ENCODE measurements at places on chromosomes 1 and 21.

GRCh38 chr1:174247472-174247871, 88.2 kb downstream of the RABGAP1L start:
- no peak for DNase-seq

GRCh38 chr1:56321150-56321490, 258.2 kb downstream of the PLPP3 start:
- DNase-seq = no peak

- DNase-seq = no peak
Observed at GRCh38 chr1:8487249-8487648, 169.3 kb downstream of the SLC45A1 start.

DNA sequence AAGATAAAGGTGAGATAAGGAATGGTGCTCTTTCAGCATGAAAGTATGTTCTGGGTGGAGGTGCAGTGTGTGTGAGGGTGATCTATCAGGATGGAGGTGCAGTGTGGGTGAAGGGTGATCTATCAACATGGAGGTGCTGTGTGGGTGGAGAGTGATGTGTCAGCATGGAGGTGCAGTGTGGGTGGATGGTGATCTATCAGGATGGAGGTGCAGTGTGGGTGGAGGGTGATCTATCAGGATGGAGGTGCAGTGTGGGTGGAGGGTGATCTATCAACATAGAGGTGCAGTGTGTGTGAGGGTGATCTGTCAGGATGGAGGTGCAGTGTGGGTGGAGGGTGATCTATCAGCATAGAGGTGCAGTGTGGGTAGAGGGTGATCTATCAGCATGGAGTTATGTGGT, 12.3 kb upstream of the MAP10 start:
- DNase-seq = no peak

DNA sequence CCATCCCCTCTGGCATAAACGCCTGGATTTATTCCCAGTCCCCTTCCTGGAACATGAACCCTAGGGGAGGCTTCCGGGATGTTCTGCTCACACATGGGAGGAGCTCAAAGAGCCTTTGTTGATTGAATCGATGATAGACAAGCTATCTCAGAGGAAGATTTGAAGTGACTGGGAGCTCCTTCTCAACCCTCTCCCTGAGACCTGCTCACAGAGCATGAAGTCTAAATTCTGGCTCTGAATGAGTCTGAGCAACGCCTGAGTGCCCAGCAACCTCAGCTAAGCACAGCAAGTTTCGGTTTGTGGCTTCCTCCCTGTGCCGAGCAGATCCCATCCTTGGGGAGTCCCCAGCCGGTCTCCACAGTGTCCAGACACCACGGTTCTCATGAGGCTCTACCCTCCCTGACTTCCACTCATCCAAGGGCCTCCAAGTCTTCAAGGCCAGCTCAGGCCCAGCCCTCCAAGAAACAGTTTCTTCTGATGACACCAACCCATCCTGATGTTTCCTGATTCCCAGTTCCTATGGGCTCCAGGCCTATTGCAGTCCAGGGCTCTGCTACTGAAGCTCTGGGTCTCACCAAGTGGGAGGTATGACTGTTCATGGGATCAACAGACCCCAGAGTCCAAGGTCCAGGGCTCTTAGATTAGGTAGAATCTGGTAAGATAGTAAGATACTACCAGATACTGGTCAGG, 190.8 kb downstream of the DYRK1A start:
- no peak for DNase-seq

GRCh38 chr21:40766381-40766780, 80.6 kb downstream of the DSCAM start:
- DNase-seq = no peak

DNA sequence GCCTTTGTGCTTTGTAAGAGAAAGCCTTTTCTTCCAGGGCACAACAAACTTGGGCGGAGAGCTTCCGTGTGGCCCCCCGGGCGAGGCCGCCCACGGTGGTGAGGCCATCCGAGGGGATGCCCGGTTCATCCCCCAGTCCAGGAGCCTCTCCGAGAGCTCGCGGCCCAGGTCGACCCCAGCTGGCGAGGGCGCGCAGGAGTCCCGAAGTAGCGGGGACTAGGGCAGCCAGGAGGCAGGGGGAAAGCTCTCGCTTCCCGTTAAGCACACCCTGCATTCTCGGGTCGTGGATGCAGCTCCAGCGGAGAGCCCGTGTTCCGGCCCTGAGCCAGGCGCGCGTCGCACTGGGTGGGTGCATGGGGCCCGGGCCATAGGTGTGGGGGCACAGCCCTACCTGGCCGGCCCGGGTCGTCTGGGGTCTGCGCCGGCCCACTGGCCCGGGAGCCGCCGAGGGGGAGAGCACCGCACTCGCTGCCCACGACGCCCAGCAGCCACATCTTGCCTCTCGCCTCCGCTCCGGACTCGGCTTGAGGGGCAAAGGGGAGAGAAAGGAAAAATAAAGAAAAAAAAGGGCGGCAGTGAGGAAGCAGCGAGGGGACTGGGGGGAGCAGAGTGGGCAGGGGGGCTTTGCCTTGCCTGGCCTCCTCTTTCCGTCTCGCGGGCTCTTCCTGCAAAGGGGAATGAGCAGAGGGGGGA, 1.8 kb downstream of the RNF220 start:
- no peak for DNase-seq

- DNase-seq = no peak
Observed at GRCh38 chr1:1083416-1084371, 9.6 kb upstream of the RNF223 start.

GRCh38 chr1:107782217-107782845, 182.6 kb downstream of the VAV3 start:
- DNase-seq = peak; percentile 3

- DNase-seq = peak; percentile 62
Observed at GRCh38 chr1:235327559-235328270, at the start of gene ARID4B. Gene ARID4B, minus strand, starts transcription at chr1:235328179. Its CDS starts 1,260 bp downstream, at chr1:235326919.

- no peak for DNase-seq
Observed at GRCh38 chr1:100075773-100076172, 57.0 kb downstream of the SASS6 start.

- DNase-seq = no peak
Observed at GRCh38 chr1:10286244-10286643, 75.9 kb downstream of the KIF1B start.

- DNase-seq = no peak
Observed at GRCh38 chr1:37593726-37594125, 2.0 kb downstream of the GNL2 start.

- DNase-seq = no peak
Observed at GRCh38 chr1:203127666-203128430, at the start of gene ADORA1. Gene ADORA1, plus strand, starts transcription at chr1:203127726. Its CDS starts 1,116 bp downstream, at chr1:203128842.

DNA sequence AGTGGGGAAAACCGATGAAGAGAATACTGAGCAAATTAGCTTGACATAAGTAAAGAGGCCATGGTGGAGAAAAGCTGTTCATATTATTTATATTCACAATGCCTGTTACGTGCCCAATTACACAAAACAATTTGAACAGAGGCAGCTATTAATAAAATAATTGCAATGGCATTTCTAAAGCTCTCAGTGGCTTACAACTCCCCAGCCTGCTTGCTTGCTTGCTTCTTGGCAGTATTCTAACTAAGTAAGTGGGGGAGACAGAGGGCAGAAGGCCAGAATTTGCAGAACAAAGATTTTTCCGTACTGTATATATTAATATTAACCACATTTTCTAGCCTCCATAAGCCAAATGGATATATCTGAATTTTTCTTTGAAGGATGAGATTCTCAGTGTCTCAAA, 12.9 kb downstream of the PTPN14 start:
- DNase-seq = no peak

DNA sequence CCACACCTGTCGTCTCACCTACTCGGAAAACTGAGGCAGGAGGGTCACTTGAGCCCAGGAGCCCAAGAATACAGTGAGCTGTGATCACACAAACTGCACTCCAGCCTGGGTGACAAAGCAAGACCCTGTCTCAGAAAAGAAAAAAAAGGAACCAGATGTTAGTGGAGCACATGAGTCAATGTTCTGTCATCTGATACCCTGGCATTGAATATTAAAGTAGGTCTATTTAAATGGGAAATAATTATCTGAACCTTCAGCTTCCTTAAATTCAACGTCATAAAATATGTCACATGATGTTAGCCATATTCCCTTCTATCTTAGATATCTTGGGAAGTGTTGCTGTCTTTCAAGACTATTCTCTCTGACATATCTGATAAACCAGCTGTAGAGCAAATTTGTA, 47.3 kb downstream of the NCAM2 start:
- DNase-seq = no peak

- DNase-seq = no peak
Observed at GRCh38 chr1:156689953-156690674, 12.9 kb upstream of the NES start.

- DNase-seq = no peak
Observed at GRCh38 chr21:41168391-41169257, 664 bp downstream of the BACE2 start.

GRCh38 chr1:36157115-36157903, 1.3 kb downstream of the MAP7D1 start:
- DNase-seq = no peak

DNA sequence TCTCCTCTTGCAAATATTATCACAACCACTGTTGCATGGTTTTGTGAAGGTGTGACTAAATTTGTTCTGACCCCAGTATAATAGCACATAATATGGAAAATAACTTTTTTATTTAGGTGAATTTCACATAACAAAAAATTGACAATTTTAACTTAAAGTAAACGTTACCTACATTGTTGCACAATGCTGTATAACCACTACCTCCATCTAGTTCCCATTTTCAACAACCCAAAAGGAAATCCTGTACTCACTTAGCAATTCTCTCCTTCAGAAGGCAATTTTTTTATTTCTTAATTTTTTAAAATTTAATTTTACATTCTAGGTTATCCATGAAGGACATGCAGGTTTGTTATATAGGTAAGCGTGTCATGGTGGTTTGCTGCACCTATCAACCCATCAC, 95.2 kb downstream of the KCNJ6 start:
- no peak for DNase-seq

GRCh38 chr1:212614453-212615200, 6.1 kb downstream of the ATF3 start:
- DNase-seq = no peak

- DNase-seq = no peak
Observed at GRCh38 chr1:45843474-45843905, 40.1 kb downstream of the MAST2 start.

DNA sequence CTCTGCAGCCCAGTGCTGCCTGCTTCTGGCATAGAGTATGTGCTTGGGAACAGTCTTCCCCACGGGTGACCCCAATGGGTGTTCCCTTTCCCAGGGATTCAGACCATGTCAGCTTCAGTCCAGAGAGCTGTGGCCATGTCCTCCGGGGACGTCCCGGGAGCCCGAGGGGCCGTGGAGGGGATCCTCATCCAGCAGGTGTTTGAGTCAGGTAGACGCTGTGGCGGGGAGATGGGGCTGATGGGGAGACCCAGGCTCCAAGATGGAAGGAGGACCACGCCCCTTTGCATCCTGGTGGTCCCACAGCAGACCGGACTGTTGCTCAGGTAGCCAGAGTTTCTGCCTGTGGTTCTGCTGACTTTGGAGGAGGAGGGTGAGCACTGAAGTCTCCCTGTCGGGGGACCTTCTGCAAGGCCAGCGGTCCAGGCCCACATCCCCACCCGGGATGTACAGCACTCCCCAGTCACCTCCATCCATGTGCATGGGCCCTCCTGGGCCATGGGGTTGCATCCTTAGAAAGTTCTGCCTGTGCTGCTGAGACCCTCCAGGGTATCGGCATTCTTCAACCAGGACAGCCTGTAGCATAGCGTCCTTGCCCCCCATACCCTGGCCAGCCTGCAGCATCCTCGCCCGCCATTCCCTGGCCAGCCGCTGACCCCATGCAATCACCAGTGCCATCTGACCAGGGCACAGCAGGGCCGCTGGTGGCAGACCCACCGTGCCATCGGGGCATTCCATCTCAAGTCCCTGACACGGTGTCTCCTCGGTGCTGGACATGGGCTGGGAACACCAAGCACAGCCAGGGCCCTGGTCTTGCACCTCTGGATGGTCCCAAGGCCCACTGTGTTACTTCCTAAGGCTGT, 2.8 kb downstream of the AIRE start:
- no peak for DNase-seq

GRCh38 chr21:38067086-38067739, 151.0 kb upstream of the KCNJ6 start:
- no peak for DNase-seq

GRCh38 chr1:82924666-82925065, 1074.3 kb downstream of the TTLL7 start:
- no peak for DNase-seq

GRCh38 chr1:183670169-183670568, 17.1 kb upstream of the APOBEC4 start:
- no peak for DNase-seq

GRCh38 chr21:26077521-26077920, 93.0 kb downstream of the APP start:
- DNase-seq = no peak

DNA sequence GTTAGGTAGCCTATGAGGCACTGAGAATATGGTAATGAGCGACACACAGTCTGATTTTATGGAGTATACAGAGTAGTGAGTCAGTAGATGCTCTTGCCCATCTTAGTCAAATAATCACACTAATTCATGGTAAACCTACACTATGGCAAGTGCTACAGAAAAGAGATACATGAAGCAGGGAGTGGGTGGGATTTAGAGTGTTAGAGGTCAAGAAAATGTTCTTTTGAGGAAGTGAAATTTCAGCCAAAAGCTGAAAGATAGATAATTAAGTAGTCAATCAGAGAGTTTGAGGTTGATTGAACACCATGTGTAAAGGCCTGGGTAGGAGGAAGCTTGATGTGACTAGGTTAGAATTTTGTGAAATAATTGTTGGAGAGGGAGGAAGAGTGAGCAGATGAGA, 14.7 kb downstream of the MDM4 start:
- DNase-seq = no peak

GRCh38 chr1:3192825-3193224, 123.8 kb downstream of the PRDM16 start:
- no peak for DNase-seq

DNA sequence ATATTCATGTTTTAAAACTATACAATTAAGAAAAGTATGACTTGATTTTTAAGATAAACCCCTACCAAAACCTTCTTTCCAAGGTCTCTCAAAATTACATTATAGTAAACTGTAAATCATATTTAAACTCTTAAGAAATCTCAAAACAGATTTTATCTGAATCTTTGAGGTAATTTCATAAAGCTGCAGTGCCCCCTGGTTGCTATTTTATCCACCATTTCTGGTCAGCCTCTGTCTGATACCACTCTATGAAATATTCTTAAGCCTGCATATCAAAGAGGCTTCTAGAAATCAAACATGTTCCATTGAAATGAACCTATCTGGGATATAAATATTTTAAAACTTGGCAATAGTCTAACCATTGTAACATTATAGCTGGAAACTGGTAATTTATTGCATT, 317.3 kb downstream of the COL11A1 start:
- no peak for DNase-seq

- DNase-seq = no peak
Observed at GRCh38 chr21:35599164-35599563, 461.2 kb downstream of the SETD4 start.

- DNase-seq = no peak
Observed at GRCh38 chr1:8908388-8909151, 30.1 kb upstream of the ENO1 start.

DNA sequence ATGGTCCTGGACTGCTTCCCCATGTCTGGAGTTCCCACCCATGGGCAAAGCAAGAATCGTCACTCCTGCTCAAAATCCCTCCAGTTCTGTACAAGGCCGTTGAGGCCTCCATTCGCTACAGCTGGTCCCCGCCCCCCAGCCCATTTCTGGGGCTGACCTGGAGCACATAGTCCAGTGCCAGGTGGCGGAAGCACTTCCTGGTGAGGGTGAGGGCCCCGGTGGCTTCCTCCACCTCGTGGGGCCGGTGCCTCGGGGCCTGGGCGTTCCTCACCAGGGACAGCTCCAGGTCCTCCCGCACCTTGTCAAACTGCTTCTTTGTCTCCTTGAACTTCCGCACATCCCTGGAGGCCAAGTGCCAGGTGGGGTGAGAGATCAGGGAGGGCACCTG, 7.4 kb downstream of the ACAP3 start:
- DNase-seq = no peak
